ENCODE measurements at places on chromosomes 2 and 18.

- no peak for DNase-seq
These were observed 31.2 kb downstream of the ZDBF2 start for GRCh38 chr2:206305523-206306245.

DNA sequence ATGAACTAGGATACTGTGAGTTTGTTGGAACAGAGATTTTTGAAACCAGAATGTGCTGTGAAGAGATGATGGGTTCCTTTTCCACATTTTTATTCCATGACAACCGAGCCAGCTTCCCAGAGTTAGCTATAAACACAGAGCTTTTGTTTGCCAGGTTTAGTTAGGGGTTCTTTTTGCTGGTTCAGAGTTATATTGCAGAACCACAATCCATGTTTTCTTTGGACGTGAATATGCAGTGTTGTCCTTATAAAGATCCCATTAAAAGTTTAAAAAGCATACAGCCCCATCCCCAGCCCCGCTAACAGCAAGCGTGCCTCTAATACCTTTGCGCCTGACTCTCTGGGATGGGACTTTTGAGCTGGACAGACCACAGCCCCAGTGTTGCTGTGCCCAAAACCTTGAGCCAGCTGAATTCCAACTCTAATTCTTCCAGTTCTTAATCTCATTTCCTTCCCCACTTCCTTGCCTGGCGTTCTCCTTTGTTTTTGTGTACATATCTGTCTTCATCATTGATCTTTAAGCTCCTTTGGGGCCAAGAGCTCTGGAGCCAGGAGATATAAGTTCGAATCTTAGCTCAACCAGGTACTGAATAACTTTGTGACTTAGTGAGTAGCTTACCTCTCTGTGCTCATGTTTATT lies 72.3 kb downstream of the SPATS2L start:
- no peak for DNase-seq

DNA sequence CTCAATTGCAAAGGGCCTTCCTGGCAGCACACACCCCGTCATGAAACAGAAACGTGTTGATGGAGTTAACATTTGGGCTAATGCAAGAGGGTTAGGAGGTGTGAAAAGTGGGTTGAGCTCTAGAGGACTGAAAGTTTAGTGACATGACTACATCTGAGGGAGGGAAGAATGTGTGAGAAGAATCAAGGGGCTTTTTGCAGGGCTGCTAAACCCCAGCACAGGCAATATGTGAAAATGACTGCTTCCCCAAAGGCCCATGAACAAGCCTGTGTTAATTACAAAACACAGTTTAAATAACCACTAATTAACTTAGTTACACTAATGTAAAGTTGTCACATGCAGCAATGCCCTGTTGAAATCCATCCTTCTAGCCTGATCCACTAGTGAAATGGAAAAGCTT lies 63.4 kb upstream of the PEX13 start:
- DNase-seq, result no peak

DNA sequence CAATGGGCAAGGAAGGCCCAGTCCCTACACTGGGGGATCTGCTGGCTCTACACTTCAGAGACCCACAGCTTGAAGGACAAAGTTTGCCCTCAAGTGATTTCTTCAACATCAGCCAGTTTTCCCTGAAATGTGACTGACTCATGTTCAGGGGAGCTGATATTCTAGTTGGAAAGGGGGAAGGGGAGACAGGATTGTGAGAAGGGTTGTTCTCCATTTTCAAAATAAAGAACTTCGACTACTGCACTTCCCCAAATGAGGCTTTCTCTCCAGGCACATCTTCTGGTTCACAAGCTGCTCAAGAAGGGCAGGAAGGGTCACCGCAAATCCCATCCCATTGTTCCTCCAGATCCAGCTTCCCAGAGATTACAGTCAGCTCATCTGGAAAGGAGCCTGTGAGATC lies 117.6 kb downstream of the BCL2L11 start:
- no peak for DNase-seq

DNA sequence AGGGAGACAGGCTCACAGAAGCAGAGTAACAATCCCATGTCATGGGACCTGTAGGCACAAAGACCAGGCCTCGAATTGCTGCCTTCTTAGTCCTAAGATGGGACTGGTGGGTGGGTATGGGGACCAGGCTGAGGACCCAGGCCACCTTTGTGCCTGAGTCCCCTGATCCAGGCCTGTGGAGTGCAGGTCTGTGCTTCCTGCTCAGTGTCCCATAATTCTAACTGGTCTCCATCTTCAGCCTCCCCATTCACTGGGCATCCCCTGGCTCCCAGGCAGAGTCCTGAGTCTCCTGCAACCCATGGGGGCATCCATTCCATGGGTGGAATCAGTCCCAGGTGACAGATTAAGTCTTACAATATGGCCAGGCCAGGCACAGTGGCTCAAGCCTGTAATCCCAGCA lies 83.9 kb downstream of the SMAD7 start:
- no peak for DNase-seq

DNA sequence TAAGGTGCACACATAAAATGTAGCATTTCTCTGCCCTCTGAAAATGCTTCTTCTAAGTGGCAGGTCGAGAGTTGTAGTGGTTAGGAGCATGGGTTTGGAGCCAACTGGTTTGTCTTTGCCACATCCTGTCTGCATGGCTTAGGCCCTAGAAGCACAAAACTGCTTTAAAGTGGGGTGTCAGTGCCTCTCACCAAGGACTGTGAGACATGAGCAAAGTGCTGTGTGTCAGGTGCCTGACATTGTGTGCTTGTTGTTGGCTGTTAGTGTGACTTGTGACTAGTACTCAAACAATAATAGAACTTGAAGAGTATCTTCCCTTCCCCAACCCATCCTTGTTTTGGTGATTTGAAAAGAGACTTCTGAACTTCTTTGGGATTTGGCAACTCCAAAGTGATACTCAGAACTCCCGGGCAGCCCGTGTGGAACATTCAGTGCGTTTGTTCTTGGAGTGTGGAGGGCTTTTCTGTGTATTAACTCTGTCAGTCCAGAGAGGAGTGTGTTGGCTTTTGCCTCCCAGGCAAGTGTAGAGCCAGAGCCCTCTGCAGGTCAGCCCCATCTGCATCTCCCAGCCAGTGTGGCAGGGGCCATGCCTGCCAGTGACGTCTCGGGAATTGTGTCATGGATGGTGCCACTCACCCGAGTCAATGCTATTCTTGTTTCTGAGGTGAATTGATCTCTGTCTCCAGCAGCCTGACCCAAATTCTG lies 5.0 kb downstream of the MGAT5 start:
- DNase-seq, result no peak

DNA sequence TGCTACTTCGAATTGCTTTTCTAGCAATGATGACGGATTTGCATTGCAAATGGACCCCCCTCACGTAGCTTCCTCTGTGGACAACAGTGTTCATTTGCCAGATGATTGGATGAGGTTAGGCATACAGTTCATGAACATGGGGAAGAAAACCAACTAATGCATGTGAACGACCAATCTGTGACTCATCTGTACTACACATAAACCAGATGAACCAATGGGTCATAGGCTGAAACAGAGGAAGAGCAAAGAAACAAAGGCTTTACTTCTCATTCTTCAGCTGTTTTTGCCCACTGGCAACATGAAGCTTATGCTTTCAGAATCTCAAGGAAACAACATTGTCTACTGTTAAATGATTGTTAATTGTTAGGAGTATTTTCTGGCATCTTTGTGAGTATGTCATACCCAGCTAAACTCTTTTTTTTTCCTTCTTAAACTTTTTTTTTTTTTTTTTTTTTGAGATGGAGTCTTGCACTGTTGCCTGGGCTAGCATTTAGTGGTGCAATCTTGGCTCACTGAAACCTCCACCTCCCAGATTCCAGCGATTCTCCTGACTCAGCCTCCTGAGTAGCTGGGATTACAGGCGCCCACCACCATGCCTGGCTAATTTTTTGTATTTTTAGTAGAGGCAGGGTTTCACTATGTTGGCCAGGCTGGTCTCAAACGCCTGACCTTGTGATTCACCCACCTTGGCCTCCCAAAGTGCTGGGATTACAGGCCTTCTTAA lies 35.5 kb downstream of the EFEMP1 start:
- DNase-seq, result peak; percentile 12

- no peak for DNase-seq
These were observed 30.9 kb upstream of the EFEMP1 start for GRCh38 chr2:55954306-55955035.

GRCh38 chr2:54638103-54638502 lies 85.4 kb upstream of the EML6 start:
- no peak for DNase-seq

GRCh38 chr2:169362118-169362893 lies at the start of gene LRP2:
LRP2 (minus strand) TSS chr2:169362534; CDS start chr2:169362399, 135 bp downstream.
- DNase-seq, result no peak

GRCh38 chr2:102278720-102279390 lies 32.5 kb upstream of the IL1RL1 start:
- DNase-seq, result no peak

- peak; percentile 21 for DNase-seq
These were observed 49.2 kb upstream of the FRZB start for GRCh38 chr2:182915369-182916326.

- no peak for DNase-seq
These were observed 376.2 kb downstream of the SOX11 start for GRCh38 chr2:6068429-6068828.

DNA sequence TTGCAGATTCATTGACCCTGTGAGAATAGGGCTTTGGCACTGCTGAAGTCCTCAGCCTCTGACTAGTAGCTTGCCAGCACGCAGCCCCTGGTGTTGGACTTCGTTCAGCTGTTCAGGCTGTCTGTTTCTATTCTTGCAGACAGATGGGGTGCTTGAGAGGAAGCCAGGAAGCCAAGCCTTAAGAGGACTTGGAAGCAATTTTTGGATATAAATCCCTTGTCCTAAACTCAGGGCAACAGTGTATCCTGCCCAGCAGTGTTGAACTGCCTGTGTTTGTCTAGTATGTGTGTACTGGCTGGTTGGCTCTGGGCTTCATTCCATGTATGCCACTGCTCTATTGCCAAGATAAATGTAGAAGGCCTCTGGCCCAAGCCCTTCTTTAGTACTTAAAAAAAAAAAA lies 108.6 kb downstream of the COMMD1 start:
- no peak for DNase-seq

- DNase-seq, result no peak
These were observed 169.2 kb upstream of the NCK2 start for GRCh38 chr2:105575499-105576025.

DNA sequence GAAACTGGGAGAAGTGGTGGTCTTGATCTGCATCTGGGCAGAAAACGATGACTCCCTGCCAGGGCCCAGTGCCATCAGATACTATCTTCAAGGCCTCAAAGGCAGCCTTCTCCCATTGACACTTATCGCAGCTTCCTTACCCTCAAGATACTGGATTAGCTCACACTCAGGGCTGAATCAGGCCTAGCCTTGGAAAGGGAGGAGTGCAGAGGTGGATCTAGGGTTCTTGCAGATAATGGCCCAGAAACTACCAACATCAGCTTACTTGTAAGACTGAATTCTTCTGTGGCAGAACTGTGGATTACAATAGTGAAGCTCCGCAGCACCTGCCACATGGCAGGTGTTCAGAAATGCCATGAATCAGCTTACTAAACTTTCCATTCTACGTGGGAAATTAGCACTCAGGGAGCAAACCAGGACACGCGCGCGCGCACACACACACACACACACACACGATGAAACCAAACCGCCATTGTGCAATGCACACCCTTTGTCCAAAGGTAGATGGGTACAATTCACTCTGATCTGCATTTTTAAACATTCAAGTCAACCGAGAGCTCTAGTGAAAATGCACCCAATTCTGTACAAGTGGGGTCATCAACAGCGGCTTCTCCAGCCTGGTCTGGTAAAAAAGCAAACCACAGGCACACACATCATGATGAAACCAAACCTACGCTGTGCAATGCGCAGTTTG lies 26.3 kb upstream of the TMEM182 start:
- no peak for DNase-seq

- DNase-seq, result no peak
These were observed 331.1 kb downstream of the PTPRM start for GRCh38 chr18:7898181-7898580.

- DNase-seq, result no peak
These were observed 185.7 kb upstream of the ZEB2 start for GRCh38 chr2:144705328-144706245.

GRCh38 chr2:231361701-231362554 lies 33.6 kb upstream of the B3GNT7 start:
- DNase-seq, result no peak

DNA sequence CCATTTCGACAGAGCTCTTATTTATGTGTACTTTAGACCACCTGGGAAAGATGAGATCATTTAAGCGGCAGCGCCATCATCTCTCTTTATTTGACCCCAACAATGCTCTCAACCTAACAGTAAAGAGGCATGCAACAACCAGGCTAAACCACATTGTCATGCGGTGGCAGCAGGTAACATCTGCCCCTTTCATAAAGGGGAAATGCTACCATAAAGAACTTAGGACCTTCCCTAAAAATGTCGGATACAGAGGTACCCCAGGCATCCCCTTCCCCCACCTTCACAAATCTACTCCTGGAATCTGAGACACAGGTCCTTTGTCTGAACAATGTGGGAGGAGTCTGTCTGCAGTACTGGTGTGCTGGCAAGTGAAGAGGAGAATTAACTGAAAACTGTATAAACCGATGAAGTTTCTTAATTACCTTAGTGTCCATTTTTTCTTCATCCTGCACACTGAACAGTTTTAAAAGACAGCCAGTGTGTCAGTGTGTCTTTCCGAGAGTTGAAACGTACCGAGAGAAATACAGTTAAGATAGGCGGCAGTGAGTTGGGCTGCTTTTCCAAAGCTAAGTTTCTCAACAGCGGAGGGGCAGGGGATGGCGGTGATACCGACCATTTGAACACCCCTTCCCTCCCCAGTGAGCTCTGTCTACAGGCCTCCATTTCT lies 1.9 kb downstream of the MEX3C start:
- DNase-seq, result no peak

GRCh38 chr2:127661949-127662510 lies 13.3 kb downstream of the LIMS2 start:
- DNase-seq, result no peak

DNA sequence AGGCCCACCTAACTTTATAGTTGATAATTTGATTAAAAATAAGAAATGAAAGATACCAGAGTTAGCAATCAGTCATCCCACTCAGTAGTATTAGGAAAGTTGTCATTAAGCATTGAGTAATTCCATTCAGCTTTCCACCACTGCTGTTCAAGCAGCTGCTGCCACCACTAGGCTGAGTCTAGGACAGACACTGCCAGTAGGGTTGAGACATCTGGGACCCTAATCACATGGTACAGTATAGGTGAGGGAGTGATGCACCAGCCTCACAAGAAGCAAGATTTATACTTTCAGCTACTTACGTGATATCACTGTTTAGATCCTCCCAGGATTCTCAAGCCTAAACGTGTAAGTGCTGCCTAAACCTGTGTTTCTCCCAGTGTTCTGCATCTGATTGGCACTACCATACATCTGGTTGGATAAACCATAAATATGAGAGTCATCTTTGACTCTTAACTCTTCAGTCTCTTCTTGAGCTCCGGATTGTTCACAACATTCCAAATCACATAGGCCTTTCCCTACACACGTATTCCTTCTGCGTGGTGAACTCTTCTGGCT lies 3.2 kb downstream of the UBXN4 start:
- peak; percentile 58 for DNase-seq

DNA sequence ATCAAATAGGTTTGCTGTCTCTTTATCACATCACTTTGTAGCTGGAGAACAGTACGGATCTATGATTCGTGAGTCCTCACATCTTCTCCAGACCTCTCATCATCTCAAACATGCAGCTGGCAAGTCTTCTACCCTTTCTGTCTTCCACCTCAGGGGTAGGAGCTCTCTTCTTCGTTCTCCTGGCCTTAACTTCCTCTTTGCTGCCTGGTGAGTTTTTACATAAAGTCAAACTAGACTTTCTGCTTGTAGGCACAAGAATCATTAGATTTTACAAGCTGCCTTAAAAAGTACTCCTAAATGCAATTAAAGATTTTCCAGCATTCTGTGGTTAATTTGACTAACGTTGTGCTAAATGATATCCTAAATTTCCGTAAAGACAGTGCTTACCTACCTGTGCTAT lies 43.7 kb upstream of the TANK start:
- no peak for DNase-seq
